Activated T-helper 2 cell treated with anti-CD3 and anti-CD28 coated beads, Interferon-gamma antibody, Interleukin-2, Interleukin-4, amounts not matched to agents 10 μg/mL and 5 μg/mL and 100 μg/mL, durations not matched to agents 14 hours and 24 hours and 36 hours (primary cell): ENCODE measurements at places on chromosomes 1 and 21. TPM values are rescaled to one million over a fixed set of nuclear protein-coding genes. Genes with fewer than 3 reads are reported as not detected.

- H3K27me3 ChIP-seq = peaks cover 29% of the 10 kb centered on the region
- no peak for DNase-seq
- no peaks in the 10 kb centered on the region for H3K36me3 ChIP-seq
- H3K27ac ChIP-seq = no peak overlapping the region
- H3K4me3 ChIP-seq = no peak overlapping the region
- peaks cover 14% of the 10 kb centered on the region for H3K4me1 ChIP-seq
Measured at GRCh38 chr1:157101149-157101548, 1.5 kb upstream of the ETV3L start.

The KIF17 gene
- 0.09 TPM in 1 of 2 replicates, not detected in the other for total RNA-seq

DNA sequence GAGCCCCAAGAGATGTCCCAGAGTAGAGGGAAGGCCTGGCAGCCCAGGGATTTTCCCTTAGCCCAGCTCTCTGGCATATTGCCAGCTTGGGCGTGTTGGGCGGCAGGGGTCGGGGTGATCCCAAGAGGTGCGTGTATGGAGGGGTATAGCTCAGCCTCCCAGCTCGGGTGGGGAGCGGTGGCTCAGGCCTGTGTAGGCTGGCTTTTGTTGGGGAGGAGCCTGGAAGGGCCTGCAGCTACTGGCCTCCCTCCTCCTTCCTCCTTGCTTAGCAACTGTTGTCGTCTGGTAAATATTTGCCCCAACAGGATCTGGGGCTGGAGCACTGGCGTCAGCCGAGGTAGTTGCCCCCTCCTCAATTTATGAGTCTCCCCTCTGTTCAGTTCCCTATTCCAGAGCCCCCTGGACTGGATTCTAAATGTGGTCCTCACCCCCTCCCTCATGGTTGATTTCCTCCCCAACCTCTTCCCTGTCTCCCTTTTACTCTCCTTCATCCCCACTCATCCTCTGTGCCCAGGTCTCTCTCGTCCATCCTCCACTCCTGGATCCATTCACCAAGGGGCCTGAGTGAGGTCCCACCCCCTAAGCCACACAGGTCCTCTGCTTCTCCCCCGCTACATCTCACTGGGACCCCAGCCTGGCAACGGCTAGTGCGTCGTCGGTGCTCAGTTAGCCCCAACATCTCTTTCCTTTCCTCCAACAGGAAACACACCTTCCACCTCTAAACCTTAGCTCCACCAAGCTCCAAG is 10.3 kb upstream of the LMNA start:
- peaks cover 60% of the 10 kb centered on the region for H3K4me1 ChIP-seq
- H3K4me3 ChIP-seq = no peak overlapping the region
- no peak for DNase-seq
- H3K27me3 ChIP-seq = no peaks in the 10 kb centered on the region
- no peaks in the 10 kb centered on the region for H3K36me3 ChIP-seq

The DCST1 gene
- total RNA-seq = 0.11 TPM in 1 of 2 replicates, not detected in the other

The VAMP4 gene
- total RNA-seq = 10.2 and 11.8 TPM in 2 replicates

DNA sequence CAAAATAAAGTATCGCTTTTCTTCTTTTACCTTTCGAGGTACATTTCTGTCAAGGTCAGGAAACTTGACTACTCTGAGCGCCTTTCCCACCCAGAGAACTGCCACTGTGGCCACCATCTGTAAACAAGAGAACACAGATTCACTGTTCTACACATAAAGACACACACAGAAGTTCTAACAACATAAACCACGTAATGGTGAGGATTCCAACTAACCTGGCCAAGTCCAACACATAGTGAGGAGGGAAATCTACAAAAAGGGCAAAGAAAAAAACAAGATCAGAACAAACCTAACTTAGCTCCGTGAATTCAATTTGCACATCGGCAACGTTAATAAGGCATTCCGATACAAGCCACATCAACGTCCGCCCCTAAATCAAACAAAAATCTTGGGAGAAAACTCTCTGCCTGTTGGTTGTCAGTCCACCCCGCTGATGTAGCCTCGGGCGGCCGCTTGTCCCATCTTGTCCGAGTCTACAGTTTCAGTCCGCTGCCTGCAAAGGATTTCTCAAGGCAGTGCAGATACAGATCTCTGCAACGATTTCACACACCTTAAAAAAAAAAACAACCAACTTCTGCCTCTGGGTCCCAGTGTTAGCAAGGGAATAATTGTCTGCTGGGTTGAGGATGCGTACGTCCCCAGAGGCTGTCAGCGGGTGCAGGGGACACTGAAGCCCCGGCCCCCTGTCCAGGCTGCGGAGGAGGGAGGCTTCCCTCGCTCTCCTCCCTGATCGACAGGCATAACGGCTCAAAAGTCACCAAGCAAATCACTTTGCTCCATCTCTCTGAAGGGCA is 1.0 kb downstream of the SLC35D1 start:
- peak overlapping the region; percentile 92 for H3K4me3 ChIP-seq
- peaks cover 25% of the 10 kb centered on the region for H3K4me1 ChIP-seq
- H3K27ac ChIP-seq = peak overlapping the region; percentile 84
- DNase-seq = no peak

- DNase-seq = no peak
- peaks cover 38% of the 10 kb centered on the region for H3K36me3 ChIP-seq
- H3K27me3 ChIP-seq = no peaks in the 10 kb centered on the region
- H3K4me1 ChIP-seq = peaks cover 62% of the 10 kb centered on the region
Measured at GRCh38 chr1:198598796-198599321, 40.0 kb upstream of the PTPRC start.

DNA sequence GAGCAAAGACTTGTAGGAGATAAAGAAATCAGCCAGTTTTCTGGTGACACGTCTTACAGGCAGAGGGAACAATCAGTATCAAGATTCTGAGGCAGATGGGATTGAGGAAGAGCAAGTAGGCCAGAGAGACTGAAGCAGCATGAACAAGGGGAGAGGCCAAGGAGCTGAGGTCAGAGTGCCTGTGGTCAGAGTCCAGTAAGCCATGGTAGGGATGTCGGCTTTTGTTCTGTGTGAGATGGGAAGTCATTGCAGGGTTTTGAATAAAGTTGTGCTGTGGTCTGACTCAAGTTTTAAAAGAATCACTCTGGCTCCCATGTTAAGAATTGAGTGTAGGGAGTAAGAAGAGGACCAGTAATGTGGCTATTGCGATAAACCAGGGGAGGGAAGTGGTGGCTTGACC is 85.9 kb upstream of the IVNS1ABP start:
- no peaks in the 10 kb centered on the region for H3K36me3 ChIP-seq
- DNase-seq = no peak

- peak overlapping the region; percentile 97 for H3K27ac ChIP-seq
- H3K36me3 ChIP-seq = peaks cover 44% of the 10 kb centered on the region
- peaks cover 69% of the 10 kb centered on the region for H3K4me1 ChIP-seq
- no peak for DNase-seq
Measured at GRCh38 chr1:160520582-160520981, 2.5 kb downstream of the SLAMF6 start.

The DMBX1 gene
- not detected in 2 replicates for total RNA-seq

The GOLT1A gene
- 0.21 TPM in 1 of 2 replicates, not detected in the other for total RNA-seq

The RUNX3 gene
- 129 and 135 TPM in 2 replicates for total RNA-seq

GRCh38 chr1:40421431-40422384 is 28.6 kb upstream of the ZFP69B start:
- no peak for DNase-seq
- peak overlapping the region; percentile 25 for H3K27ac ChIP-seq
- H3K36me3 ChIP-seq = peaks cover 93% of the 10 kb centered on the region
- no peaks in the 10 kb centered on the region for H3K4me1 ChIP-seq
- no peaks in the 10 kb centered on the region for H3K27me3 ChIP-seq

The SUCO gene
- total RNA-seq = 28.2 and 33.3 TPM in 2 replicates

The VAMP3 gene
- 21.6 and 25.2 TPM in 2 replicates for total RNA-seq

DNA sequence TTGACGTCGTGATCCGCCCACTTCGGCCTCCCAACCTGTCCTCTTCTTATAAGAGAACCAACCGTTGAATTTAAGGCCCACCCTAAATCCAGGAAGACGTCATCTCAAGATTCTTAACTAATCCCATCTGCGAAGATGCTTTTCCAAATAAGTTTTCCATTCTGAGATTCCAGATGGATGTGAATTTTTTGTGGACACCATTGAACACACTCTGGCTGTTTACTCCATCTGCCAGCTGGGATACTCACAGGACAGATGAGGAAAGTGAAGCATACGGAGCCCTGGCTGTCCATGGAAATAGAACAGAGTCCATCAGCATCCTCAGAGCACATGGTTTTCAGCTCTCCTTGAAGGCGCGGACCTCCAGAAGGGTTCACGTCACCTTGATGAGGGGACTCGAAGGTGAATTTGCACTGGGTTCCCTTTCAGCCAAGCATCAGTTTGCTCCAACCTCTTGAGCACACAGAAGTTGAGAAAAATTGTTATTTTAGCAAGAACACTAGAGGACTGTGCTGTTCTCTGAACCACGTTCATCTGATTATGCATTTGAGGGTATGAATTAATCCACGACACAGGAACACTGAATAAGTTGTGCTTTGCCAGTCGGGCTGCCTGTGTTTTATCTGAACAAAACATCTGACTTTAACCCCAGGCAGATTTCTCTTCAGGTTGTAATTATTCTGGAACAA is 68.6 kb downstream of the KAZN start:
- no peak for DNase-seq
- H3K27ac ChIP-seq = no peak overlapping the region
- no peaks in the 10 kb centered on the region for H3K4me1 ChIP-seq
- H3K27me3 ChIP-seq = no peaks in the 10 kb centered on the region
- H3K36me3 ChIP-seq = no peaks in the 10 kb centered on the region
